ENCODE measurements at places on chromosomes 2 and 18.

- no peak for DNase-seq
These were observed 242.5 kb downstream of the EXOC6B start for GRCh38 chr2:72583376-72583775.

DNA sequence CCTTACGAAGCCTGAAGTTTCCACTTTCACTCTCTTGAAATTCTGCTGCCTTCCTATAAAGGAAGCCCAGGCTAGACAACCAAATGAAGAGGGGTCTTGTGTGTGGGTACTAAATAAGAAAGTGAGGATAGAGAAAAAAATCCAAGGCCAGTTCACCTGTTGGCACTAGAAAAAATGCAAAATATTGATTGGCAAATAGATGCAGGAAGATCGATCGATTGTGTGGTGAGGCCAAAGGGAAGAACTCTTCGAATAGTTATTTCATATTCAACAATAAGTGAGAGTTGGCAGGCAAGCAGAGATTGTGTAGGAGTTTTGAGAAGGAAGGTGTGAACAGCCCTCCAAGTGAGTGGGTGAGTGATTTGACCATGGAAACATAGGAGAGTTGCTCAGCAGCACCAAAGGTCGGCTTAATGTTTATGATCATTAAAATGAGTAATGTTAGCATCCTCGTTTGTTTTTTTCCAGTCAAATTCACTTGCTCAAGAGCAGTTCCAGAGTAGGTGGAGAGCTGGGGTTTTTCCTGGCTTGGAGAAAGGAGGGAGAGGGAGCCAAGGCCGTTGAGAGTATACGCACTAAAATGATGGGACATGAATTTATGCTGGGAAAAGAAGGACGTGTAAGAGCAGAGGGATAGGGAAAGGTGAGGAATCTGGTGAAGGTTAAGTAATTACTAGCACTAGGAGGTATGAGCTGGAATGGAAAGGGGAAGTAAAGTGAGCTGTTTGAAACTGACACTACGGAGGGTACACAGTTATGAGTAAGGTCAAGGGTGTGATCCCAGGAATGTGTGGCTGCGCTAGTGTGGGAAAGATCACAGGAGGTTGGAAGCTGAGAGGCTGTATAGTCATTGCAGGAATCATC, 1.1 kb upstream of the NAPG start:
- DNase-seq: no peak

- no peak for DNase-seq
These were observed 106.5 kb upstream of the SCN1A start for GRCh38 chr2:166234112-166234846.

DNA sequence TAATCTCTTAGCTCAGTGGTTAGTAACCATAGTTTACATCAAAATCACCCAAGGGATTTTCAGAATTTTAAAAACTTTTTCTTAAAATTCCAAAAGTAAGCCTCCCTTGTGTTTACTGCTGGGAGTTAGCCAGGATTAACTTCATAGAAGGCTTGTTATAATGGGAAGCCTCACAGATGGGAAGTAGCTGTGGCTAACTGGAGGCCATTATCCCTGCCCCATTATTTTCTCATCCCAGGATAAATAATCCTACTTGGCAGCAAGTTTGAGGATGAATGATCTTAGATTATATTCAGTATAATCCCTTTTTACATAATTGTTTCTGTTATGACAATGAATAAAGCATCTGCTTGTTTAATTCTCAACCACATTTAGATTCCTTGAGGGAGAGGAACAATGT, 25.5 kb downstream of the PLEK start:
- no peak for DNase-seq

DNA sequence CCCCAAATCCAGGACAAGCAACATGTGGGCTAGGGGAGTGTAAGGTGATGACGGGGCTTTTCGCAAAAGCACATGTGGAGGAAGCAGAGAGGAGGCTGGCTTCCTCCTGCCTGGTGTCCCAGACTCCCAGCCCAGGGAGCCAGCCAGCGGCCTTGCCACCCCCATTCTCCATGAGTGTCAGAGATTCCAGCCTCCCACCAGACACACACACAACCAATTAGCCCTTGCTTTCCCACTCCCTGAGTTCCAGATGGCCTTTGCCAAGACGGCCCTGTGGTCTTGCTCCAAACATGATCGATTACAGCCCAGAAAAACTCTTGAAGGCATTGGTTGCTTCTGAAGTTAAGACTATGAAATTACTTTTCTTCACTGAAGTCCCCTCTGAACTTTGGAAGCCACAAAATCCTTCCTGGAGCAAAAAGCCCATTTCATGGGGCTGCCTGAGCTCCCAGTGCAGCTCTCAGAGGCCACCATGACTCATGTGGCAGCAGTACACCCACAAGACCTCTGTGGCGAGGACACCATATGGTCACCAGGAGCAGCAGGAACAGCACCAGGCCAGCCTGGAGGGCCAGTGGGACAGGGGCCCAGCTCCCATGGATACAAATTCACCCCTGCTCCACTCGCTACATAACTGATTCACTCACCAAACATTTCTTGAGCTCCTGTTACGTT, 69.1 kb upstream of the PID1 start:
- no peak for DNase-seq

GRCh38 chr2:72965770-72966450, 48.6 kb downstream of the EMX1 start:
- no peak for DNase-seq

All from NCI-H187 (cell line).